ENCODE measurements at places on chromosomes 16 and 17.

GRCh38 chr16:75485230-75486013 lies 9.8 kb downstream of the CHST6 start:
- no peak for DNase-seq

- no peak for DNase-seq
Measured at GRCh38 chr17:29412780-29413565, 22.8 kb downstream of the TAOK1 start.

- DNase-seq, result no peak
Measured at GRCh38 chr16:68760671-68761275, 23.7 kb downstream of the CDH1 start.

GRCh38 chr16:164827-165538 lies 795 bp upstream of the HBM start:
- DNase-seq, result peak; percentile 34

DNA sequence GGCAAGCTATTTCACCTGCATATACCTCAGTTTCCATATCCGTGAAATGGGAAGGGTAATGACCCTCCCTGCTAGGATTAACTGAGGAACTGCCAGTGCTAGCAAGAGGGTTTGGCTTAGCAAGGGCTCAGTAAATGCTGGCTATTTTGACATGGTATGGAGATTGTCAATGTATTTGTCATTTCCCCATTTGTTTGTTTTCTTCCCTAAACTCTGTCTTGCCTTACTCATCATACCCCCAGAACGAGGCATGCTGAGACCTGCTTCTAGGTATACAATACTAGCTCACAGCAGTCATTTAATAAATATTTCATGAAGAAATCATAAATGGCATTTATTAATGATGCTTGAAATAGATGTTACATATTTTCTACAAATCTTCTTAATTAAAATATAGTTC lies 124.0 kb downstream of the DYNLRB2 start:
- DNase-seq, result no peak

GRCh38 chr17:61253937-61254574 lies 145.6 kb upstream of the TBX2 start:
- no peak for DNase-seq

DNA sequence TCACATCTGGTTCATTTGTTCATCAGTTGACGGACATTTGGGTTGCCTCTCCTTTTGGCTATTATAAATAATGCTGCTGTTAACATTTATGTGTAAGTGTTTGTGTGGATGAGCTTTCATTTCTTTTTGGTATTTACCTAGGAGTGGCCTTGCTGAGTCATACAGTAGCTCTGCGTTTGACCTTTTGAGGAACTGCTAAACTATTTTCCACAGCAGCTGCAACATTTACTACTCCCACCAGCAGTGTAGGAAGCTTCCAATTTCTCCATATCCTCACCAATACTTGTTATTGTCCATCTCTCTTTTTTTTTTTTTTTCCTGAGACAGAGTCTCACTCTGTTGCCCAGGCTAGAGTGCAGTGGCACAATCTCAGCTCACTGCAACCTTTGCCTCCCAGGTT lies 20.7 kb upstream of the PLCG2 start:
- no peak for DNase-seq

DNA sequence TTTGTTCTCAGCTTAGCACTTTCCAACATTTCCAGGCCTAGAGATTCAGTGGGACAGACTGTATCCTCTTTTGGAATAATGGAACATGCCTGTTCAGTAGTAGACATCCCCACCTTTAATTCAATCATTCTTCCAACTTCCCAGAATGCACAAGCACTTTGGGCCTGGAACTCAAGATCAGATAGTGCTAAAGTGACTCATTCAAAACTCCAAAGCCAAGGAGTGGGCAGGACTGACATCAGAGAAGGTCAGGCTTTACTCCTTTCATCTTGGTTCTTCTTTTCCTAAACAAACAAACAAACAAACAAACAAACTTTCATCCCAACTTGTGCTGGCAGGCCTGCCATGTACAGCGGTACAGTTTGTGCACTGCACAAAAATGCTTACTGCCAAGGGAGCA lies 172.0 kb downstream of the AXIN2 start:
- DNase-seq, result no peak

DNA sequence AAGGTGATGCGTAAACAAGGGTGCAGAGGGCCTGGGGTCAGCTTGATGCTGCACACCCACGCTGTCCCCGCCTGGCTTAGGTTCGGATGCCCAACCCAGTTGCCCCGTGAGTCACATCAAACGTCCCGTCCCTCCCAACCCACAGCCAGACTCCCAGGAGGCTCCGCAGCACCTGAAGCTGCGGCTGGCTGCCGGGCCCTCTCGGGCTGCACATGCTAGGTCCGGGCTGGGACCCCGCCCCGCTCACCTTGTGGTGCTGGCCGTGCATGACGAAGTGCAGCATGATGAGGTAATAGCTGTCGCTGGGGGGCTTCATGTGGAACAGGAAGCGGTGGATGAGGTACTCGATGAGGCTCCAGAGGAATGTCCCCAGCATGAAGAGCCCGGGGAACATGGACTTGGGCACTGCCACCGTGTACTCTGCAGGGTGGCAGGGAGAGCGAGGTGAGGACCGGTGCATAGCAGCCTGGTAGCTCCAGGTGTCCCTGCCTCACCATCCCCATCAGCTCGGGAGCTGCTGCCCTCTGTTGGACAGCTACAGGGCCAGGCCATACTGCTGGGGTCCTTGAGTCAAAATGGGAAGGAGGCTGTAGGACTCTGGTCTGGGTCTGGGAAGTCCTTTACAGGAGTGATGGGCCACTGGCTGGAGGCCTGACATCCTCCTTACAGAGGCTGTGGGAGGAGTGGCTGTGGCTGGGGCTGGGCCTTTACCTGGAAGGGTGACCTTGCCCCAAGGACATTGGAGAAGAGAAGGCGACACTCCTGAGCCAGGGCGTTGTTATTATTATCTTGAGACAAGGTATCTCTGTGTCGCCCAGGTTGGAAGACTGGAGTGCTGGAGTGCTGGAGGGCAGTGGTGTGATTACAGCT lies 18.3 kb upstream of the MLKL start:
- DNase-seq, result no peak

DNA sequence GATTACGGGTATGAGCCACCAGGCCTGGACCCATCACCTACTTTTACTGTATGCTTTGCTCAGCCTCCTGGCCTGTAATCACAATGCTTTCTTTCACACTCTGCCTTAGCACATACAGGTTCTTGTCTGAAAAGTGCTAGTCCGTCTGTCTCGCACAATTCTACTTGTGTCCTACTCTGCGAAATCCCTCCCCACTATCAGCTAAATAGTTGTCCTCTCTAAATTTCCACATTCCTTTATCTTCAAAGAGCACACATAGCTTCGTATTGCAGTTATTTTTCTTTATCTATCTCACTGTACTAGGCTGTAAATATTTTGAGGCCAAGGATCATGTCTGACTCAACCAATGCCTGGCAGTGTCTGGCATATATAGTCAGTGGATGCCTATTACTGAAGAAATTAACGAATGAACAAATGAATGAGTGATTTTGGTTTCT lies 38.5 kb upstream of the ETV4 start:
- no peak for DNase-seq

GRCh38 chr17:41836550-41837196 lies 641 bp upstream of the NT5C3B start:
- no peak for DNase-seq

GRCh38 chr17:65515512-65515911 lies 45.9 kb downstream of the AXIN2 start:
- no peak for DNase-seq

DNA sequence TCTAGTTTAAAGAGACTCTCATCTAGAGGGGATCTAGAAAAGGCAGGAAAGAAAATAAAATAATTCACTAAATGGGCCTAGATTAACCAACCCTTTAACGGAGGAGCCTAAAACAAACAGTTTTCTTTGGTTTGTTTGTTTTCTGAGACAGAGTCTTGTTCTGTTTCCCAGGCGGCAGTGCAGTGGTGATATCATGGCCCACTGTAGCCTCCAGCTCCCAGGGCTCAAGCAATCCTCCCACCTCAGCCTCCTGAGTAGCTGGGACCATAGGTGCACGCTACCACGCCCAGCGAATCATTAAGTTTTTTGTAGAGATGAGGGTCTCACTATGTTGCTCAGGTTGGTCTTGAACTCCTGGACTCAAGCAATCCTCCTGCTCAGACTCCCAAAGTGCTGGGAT lies 122.3 kb upstream of the TOB1 start:
- no peak for DNase-seq

DNA sequence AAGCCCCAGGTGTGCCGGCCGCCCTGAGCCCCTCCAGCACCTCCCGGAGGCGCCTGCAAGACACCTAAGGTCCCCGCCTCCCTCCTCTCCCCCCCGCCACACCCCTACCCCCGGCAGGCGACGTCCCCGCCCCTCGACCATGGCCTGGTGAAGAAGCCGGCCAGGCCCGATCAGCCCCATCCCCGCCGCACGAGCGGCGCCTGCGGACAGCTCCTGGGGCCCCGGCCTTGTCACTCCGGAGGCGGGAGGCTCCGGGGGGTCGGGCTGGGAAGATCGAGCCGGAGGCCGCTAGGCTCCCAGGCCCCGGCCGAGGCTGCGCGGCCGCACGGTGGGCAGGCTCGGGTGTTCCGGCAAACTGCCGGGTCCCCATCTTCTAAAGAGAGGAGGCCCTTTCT lies 405 bp upstream of the ACE start:
- no peak for DNase-seq

DNA sequence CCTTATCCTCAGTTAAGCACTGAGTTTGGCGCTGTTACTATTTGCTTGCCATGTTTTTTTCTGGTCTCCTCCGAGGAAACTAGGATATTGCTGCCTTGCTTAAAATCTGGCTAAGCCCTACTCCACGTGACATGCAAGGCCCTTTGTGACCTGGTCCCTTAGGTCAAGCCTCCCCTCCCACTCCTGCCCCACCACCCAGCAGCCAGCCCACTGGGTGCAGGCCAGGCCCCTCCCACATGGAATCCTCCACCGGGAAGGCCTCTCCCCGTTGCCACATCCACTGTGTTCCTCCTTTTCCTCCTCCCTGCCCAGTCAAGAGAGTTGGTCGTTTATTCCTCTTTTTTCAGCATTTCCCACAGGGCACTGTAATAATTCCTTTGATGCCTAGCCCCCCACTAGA lies 16.2 kb downstream of the PSMD3 start:
- DNase-seq, result peak; percentile 81

DNA sequence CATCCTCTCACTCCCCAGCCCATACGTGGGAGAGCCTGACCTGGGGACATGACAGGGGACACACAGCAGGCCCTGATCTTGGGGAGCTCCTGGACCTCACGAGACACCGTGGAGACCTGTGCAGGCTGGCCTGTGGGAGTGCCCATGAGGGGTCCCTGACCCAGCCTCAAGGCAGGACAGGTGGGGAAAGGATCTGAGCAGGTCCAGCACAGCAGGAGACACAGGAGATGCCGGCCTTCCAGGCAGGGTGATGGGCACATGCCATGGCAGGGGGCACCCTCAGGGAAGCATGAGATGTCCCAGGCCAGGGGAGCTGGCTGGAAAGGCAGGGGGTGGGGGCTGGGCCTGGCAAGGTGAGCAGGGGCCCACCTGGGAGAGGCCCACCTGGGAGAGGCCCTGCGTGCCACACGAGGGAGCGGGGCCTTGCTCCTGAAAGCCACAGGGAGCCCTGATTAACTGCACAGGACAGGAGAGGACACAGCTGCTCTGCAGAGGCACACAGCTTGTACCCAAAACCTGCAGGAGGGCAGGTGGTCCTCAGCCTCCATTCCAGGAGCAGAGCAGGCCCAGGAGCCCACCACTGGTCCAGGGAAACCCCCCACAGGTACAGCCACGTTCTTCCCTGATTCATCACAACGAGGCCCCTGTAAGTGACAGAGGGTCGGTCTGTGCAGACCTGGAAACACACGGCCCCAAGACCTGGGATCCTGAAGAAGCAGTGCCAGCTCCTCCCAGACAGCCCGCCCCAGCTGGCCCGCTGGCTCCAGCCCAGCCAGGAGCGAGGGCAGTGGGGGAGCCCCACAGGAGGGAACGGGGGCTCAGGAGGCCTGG lies 26.6 kb upstream of the KRT17 start:
- DNase-seq, result peak; percentile 34

GRCh38 chr16:30382111-30382881 lies at the start of gene SEPTIN1:
TSS of gene SEPTIN1 (minus strand) at chr16:30382561. CDS start at chr16:30382542, 19 bp downstream.
- no peak for DNase-seq

DNA sequence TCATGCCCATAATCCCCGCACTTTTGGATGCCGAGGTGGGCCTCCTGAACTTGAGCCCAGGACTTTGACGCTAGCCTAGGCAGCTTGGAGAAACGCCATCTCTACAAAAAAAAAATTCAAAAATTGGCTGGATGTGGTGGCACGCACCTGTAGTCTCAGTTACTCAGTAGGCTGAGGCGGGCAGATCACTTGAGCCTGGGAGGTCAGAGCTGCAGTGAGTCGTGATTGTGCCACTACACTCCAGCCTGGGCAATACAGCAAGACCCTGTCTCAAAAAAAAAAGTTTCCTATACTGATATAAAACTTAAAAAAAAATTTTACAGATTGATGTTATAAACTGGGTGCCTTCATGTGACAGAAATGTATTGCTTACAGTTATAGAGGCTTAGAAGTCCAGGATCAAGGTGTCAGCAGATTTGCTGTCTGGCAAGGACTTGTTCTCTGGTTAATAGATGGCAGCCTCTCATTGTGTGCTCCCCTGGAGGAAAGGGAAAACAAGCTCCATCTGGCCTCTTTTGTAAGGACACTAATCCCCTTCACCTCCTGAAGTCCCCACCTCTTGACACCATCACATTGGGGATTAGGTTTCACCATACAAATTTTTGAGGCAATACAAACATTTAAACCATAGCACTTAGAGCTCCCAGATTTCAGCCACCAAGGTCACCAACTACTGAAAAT lies 8.5 kb upstream of the CES3 start:
- no peak for DNase-seq

- peak; percentile 64 for DNase-seq
Measured at GRCh38 chr16:78444-79150, 572 bp downstream of the MPG start.

DNA sequence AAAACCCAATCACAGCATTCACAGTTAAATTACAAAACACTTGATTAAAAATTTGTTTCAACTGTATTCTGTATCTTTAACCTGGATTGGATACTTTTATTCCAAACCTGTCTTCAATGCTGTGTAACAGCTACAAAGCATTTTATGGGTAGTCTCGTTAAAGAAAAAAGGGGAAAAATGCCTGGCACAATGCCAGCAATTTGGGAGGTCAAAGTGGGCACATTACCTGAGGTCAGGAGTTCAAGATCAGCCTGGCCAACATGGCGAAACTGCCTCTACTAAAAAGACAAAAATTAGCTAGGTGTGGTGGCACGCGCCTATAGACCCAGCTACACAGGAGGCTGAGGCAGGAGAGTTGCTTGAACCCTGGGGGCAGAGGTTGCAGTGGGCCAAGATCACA lies 4.0 kb downstream of the GNA13 start:
- DNase-seq, result no peak

- no peak for DNase-seq
Measured at GRCh38 chr16:13402601-13403000, 501.2 kb downstream of the SHISA9 start.

GRCh38 chr17:65115839-65116238 lies 21.3 kb upstream of the RGS9 start:
- no peak for DNase-seq

- DNase-seq, result no peak
Measured at GRCh38 chr17:20994779-20995149, 48.0 kb downstream of the USP22 start.
